HT1080 (cell line): ENCODE measurements at places on chromosomes 16 and 17. TPM values are rescaled to one million over a fixed set of nuclear protein-coding genes. Genes with fewer than 3 reads are reported as not detected.

The DHRS7C gene
- not detected in 2 replicates for total RNA-seq

The UMOD gene
- not detected in 2 replicates for total RNA-seq

The HOXB1 gene
- total RNA-seq = not detected in 2 replicates

The PIMREG gene
- 12.8 and 12.9 TPM in 2 replicates for total RNA-seq

The KIFC3 gene
- 134 and 140 TPM in 2 replicates for total RNA-seq

The WNK4 gene
- total RNA-seq = 5.7 and 8.9 TPM in 2 replicates

The THUMPD1 gene
- 49.1 and 53.9 TPM in 2 replicates for total RNA-seq

The CMTR2 gene
- 18.9 and 24.7 TPM in 2 replicates for total RNA-seq

The PIRT gene
- not detected in 2 replicates for total RNA-seq

The PRSS22 gene
- total RNA-seq = not detected in 2 replicates

The NXPH3 gene
- 0.06 and 0.70 TPM in 2 replicates for total RNA-seq

The CYB5D1 gene
- total RNA-seq = 4.8 and 6.4 TPM in 2 replicates

The KRT15 gene
- 6.8 and 10.9 TPM in 2 replicates for total RNA-seq

The WNT9B gene
- not detected in 2 replicates for total RNA-seq

The GSPT1 gene
- 86.2 and 94.1 TPM in 2 replicates for total RNA-seq

The SLC12A3 gene
- total RNA-seq = not detected in 2 replicates

The ALOX12 gene
- total RNA-seq = not detected in 2 replicates

The MLYCD gene
- 0.47 and 1.2 TPM in 2 replicates for total RNA-seq

The EVI2B gene
- 0.47 and 0.64 TPM in 2 replicates for total RNA-seq

The KRTAP2-3 gene
- 1.2 and 6.2 TPM in 2 replicates for total RNA-seq

The DHX58 gene
- total RNA-seq = 4.9 and 5.7 TPM in 2 replicates

The CTRB1 gene
- not detected in 2 replicates for total RNA-seq

The JPH3 gene
- total RNA-seq = not detected in 2 replicates

The P2RX5 gene
- total RNA-seq = 11.7 and 15.9 TPM in 2 replicates

The EXOC3L1 gene
- total RNA-seq = 1.1 and 1.6 TPM in 2 replicates

The ANKRD40CL gene
- not detected in 2 replicates for total RNA-seq

The MATCAP1 gene
- 7.0 and 11.6 TPM in 2 replicates for total RNA-seq

The BEAN1 gene
- total RNA-seq = not detected in 2 replicates

The PRSS33 gene
- total RNA-seq = not detected in 2 replicates

The PPP1R27 gene
- 0.47 TPM in 1 of 2 replicates, not detected in the other for total RNA-seq

The CHMP1A gene
- 107 and 120 TPM in 2 replicates for total RNA-seq

The GPR142 gene
- total RNA-seq = not detected in 2 replicates
